ENCODE measurements at places on chromosomes 3 and 15.

- DNase-seq = no peak
Measured at GRCh38 chr3:194446754-194447153, 40.0 kb downstream of the ATP13A3 start.

DNA sequence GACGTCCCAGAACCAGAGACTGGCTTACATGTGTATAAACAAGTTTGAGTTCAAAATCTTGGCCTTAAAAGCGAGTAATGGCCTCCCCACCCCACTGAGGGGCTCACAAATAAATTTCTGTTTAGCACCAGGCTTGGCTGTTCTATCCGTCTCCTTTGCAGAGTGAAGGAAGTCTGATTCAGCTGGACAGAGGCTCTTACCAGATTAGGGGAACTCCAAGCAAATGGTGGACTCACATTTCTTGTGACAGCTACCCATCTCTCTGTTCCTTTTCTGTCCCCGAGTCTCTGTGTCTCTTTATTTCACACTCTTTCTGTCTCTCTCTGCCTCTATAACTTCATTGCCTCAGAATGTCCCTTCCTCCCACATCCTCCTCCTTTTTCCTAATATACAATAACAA is 62.7 kb downstream of the DGKG start:
- no peak for DNase-seq

GRCh38 chr3:183435661-183436060 is 7.2 kb upstream of the MCF2L2 start:
- DNase-seq = no peak

- DNase-seq = no peak
Measured at GRCh38 chr15:57518779-57519405, 72.8 kb upstream of the MYZAP start.

- no peak for DNase-seq
Measured at GRCh38 chr3:182983876-182984275, 3.5 kb upstream of the DCUN1D1 start.

DNA sequence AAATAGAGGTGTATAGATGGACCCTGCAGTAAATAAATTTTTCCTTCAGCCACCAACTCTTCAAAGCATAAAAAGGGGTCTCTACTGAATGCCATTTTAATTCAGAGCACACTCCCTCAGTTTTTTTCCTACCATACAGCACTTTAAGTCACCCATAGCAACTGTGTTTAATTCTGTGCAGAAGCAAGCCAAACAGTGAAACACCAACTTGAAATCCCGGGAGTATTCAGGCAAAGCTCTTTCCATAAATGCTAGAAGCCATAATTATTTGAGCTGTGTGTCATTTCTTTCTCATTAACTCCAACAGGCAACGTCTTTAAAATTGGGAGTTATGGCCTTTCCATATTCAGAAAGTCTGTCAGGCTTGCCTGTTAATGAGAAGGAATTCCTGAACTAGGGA is 562.1 kb downstream of the GRM7 start:
- DNase-seq = no peak

DNA sequence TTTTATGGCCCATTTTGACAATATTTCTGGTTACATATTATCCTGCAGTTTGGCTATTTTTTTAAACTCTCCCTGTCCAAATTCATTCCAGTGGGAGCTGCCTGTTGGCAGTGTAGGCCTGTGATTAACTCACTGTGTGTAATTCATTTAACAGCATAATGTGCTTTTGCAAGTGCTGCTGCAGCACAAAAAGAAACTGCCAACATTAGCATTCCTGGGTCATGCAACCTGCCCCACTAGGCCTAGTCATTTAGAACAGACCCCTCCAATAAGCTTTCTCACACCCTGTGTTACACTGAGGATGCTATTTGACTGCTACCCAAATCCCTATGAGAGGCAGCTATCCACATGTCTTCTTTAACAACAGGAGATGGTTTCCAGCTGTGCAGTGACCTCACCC is 251.2 kb upstream of the UBE2E2 start:
- DNase-seq = no peak

DNA sequence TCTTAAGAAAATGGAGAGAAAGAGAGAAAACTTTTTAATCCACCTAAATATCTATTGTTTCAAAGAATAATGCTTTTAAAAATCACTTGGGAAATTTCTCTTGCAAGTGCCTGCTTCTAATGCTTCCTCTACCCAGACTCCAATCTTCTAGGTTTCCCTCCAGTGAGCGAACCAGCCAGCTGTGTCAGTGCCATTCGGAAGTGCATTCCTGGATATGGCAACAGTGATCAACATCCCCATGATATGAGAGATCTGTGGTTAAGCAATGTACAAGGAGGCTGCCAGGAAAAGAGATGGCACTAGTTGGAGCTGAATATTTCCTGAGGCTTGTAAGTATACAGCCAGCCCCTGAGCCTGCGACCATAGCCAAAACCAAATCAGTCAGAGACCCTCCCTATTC is 53.3 kb upstream of the KCNMB2 start:
- DNase-seq = no peak

DNA sequence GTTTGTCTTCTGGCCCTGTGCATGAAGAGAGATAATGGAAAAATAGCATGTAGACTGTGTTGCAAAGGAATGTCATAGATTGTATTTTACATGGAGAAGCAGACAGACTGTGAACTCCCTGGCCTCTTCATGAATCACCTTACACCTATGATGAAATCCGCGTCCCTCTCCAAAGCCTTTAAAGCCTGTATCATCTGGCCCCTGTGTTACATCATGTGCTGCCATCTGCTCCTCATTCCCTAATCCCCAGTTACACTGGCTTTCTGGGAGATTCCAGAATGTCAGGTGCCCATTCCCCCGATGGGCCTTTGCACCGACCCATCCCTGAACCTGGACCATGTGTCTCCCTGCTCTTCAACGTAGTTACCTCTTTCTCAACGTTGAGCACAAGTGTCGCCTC is 190.8 kb downstream of the ADAMTSL3 start:
- DNase-seq = no peak

DNA sequence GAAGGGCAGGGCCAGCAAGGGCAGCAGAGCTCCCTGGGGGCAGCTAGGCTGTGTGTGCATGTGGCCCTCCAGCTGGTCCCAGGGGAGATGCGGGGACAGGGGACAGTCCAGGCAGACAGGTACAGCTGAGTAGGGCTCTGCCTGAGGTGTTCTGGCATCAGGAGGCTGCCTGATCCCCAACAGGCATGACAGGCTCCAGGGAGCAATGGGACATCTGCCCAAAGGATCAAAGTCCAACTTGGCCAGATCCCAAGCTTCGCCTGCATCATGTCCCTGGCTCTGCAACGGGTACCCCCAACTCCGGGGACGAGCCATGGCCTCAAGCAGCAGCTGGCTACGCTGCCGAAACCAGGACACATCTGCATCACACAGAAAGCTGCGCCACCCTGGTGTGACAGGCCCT is 21.8 kb downstream of the ATRIP start:
- DNase-seq = no peak

GRCh38 chr3:65037861-65038260 is 350.1 kb upstream of the ADAMTS9 start:
- no peak for DNase-seq

Measured in activated B cell treated with CpG ODN at 0.5 μM for 24 hours (primary cell).